ENCODE measurements at places on chromosomes 5 and 9.

GRCh38 chr5:141521244-141521781 is 32.4 kb downstream of the PCDHGC5 start:
- no peak for DNase-seq

DNA sequence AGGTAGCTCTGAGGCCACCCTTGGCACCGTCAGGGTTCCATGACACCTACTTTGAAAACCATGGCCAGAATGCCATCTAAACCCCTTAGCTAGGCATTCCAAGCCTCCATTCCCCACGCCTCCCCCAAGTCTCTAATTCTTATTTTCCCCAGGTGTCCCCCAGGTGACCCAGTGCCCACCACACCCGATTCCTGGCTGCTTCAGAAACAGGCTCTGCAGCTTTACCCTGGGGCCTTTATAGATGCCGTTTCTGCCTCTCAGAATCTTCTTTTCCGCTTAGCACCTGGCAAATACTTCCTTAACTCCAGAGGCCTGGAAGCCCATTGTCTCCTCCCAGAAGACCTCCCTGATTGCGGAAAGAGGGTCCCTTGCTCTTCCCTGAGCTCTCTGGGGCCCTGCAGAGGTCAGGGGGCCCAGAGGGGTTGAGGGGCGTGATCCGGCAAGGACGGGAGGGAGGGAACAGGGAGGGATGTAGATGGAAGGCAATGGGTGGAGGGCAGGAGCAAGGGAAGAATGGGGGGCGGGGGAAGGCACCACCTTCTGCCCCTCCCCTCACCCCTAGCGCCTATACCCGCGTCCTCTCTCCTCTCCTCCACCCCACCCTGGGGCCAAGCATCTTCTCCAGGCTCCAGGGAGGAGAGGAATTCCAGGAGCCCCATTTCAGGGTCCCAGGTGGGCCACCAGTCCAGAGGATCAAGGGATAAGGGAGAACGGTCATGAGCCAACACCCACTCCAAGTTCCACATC is 12.0 kb upstream of the WDR38 start:
- no peak for DNase-seq

DNA sequence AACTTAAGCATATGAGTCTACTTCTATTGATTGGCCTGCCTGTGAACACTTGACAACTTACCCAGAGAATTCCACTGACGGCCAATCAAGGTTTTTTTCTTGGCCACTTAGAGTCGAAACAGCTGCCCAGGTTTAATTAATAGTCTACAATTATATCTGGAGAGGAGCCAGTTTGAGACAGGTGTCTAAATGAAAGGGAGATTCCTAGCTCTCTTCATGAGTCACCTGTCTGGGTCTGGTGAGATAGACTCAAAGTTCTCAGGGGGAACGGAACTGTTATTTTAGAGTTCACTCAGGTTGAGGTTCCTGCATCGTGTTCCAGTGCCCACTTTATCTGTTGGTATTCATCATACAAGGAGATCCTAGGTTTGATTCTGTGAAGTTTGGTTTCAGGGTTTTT is 111.0 kb downstream of the CD180 start:
- no peak for DNase-seq

GRCh38 chr5:25851301-25851700 is 1187.1 kb downstream of the CDH9 start:
- no peak for DNase-seq

DNA sequence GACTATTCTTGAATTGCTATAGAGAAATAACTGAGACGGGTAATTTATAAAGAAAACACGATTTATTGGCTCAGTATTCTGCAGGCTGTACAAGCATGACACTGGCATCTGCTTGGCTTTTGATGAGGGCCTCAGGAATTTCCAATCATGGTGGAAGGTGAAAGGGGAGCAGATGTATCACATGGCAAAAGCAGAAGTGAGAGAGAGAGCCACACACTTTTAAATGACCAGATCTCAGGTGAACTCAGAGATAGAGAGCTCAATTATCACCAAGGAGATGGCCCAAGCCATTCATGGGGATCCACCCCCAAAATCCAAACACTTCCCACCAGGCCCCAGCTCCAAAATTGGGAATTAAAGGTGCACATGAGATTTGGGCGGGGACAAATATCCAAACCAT is 15.3 kb downstream of the GABRA1 start:
- DNase-seq: no peak

GRCh38 chr5:66407765-66408164 is 188.4 kb upstream of the MAST4 start:
- DNase-seq: no peak

GRCh38 chr5:173883347-173883924 is 4.7 kb upstream of the CPEB4 start:
- no peak for DNase-seq

GRCh38 chr5:172429201-172429940 is 25.0 kb downstream of the SH3PXD2B start:
- DNase-seq: no peak

- DNase-seq: no peak
Observed at GRCh38 chr5:102523541-102524175, 24.9 kb upstream of the SLCO6A1 start.

- no peak for DNase-seq
Observed at GRCh38 chr9:110110154-110110553, 97.8 kb downstream of the C9orf152 start.

- DNase-seq: no peak
Observed at GRCh38 chr9:125293134-125293533, 31.5 kb downstream of the GAPVD1 start.

DNA sequence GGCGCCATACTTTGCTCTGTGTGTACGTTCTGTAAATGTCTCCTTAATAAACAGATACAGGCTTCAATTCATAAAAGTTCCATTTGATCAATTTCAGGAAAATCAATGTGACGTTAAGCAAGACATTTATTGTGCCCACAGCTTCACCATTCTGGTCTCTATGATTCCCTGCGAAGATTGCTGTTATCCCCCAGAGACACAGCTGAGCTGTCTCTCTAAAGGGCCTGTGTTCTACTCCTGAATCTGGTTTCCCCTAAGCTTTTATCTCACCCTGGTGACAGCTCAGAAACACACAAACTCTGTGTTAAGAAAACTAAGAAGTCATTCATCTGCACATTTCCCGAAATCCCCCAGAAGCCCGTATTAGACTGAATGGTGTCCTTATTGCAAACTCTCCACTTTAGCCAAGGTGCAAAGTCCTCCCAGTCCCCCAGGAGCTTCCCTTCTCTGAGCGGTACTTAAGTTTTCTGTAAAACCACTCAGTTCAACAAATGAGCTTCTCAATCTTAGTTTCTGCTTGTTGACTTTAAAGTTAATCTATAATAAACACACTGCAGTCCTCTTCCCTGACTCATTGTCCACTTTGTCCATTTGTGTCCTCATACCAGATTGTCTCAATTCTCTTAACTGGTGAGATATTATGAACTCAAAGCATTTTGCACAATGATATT is 1.4 kb upstream of the C5orf15 start:
- DNase-seq: no peak

- no peak for DNase-seq
Observed at GRCh38 chr5:60488466-60489130, 211.4 kb downstream of the DEPDC1B start.

DNA sequence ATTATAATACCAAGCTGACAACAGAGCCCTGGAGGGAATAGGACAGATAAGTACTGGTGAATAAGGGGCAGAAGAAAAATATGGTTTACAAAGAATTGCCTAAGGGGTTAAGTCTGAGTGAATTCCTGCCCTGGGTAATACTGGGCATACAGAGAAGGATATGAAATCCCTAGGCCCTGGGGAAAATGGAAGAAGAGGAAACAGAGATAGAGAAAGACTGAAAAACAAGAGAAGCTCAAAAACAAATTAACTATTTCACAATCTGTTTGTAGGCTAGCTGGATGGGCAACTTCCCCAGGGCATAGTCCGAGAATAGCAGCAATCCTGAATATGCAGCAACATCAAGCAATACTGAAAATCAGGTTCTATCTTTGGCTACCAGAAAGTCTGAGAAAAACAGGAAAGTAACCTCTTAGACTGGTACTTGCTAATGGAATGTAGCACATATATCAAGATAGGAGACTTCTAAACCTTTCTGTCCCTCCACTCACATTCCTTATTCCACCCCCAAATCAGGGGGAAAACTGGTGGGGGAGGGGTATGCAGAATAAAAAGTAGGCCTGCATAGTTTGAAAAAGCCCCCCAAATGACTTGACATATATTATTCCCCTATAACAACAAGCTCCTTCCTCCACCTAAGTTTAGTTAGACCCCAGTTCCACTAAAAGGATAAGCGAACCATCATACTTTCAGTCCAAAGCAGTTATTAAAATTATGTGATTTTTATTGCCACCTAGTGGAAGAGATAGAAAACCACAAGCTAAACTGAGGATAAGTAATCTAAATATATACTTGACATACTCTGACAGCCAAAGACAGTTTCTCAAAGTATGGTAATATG is 20.6 kb downstream of the SLC38A9 start:
- DNase-seq: no peak

DNA sequence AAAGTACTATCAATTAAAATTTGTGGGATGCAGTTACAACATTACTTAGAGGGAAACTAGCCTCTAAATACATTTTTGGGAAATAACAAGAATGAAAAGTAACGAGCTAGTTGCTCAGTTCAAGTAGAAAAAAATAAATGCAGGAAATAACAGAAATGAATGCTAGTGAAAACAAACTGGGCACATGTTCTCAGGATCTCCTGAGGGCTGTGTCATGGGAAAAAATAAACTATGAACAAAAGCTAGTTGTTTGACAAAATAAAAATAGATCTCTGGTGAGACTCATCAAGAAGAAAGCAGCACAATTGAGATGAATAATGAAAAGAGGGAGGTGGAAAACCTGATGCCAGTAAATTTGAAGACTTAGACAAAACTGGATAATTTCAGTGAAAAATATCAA is 16.3 kb downstream of the IDNK start:
- DNase-seq: no peak

- no peak for DNase-seq
Observed at GRCh38 chr5:34684980-34685352, 28.8 kb downstream of the RAI14 start.

DNA sequence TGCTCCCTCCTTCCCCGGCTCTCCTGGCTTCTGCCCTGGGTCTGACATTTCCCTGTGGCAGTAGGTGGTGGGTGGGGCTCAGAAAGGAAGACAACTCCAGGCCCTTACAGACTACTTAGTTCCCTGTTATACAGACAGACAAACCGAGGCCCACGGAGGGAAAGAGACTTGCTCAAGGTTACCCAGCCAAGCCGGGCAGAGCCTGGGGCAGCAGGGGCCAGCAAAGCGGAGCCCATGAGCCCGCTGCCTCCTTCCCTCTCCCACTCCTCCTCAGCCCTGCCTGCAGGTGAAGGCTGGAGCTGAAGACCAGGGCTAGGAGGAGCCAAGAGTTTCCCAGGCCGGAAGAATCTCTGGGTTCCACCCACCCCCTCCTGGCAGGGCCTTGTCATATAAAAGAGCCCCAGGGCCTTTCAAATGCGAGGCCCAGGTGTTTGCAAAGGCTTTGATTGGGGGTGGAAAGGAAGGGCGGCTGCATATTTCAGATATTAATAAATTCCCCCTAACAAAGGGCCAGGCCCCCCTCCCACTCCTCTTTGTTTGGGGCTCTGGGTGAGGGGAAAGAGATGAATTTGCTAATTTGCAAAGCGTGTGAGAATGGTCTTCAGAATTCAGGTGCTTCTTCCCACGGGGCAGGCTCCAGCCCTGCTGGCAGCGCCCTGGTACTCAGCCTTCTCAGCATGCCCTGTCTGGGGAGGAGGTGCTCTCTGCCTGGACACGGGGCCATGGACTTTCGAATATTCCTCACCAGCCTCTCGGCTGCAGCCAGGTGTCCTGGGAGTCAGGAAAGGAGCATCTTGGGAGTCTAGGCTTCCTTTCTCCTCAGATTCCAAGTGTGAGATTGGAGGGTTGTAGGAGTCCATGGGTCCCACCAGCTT is 21.5 kb downstream of the SLC6A7 start:
- no peak for DNase-seq

DNA sequence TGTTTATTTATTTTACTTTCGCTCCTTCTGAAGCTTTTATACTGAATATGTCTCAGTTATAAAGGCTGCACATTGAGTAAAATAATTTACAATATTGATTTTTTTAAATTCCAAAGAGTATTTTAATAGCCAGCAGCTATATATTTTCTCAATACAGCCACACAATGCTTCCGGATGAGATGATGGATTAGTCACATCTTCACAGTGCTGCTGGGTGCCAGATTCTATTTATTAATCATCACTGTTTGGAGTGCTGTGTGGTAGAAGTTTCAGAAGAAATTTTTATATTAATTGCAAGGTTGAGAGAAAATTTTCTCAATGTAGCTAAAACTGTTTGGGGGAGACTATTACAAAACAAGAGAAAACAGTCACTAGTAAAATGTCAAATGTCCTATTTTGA is 989.8 kb downstream of the TLE4 start:
- DNase-seq: no peak

DNA sequence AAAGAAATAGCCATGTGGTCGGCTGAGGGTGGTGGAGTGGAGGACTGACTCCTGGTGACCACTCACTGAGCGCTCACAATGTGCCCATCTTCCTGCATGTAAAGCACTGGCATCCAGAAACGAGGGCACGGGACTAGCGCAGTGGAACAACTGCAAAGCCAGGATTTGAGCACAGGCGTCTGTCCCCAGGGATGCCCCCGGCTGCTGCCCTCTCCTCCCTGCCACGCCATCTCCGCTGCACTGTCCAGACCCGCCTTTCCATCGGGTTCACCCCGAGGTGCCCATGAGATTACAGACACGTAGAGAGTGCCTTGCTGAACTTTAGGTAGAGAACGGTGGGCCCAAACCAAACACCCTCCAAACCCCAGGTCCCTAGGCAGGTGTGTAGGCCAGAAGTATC is 44.7 kb downstream of the PRRT1B start:
- DNase-seq: no peak

- no peak for DNase-seq
Observed at GRCh38 chr5:88486431-88486830, 217.8 kb upstream of the TMEM161B start.

DNA sequence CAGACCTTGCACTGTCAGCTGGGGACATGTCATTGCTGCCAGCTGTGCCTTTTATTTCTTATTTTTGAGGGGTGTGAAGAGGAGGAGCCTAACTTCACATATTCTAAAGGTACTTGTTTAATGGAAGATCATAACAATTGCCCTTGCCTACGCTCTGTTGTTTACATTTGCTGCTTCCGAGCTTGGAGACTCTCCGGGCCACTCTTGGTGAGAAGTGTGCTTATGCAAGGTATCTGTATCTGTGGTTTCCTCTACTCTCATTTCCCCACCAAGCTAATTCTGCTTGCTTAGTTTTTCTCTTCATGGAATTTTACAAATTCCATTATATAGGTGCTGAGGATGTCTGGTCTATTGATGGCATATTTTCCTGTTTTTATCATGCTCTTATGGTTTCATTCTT is 105.3 kb downstream of the RASGRF2 start:
- DNase-seq: no peak

- no peak for DNase-seq
Observed at GRCh38 chr5:61943713-61944112, 362.3 kb upstream of the KIF2A start.

GRCh38 chr9:79129865-79130480 is 441.8 kb upstream of the TLE4 start:
- DNase-seq: no peak

DNA sequence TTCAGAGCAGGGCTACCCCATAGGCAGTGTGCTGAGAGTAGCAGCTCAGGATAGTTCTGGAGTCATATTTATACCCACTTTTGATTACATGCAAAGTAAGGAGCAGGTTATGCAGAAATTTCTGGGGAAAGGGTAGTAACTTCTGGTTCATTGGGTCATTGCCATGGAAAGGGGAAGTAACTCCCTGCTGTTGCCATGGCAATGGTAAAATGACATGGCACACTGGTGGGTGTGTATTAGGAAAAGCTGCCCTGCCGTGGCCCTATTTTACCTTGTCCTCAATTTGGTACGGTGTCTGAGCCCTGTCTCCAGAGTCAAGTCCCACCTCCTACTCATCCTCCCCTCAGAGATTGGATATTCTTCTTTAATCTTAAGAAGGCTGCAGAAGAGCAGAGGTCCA is 526.7 kb upstream of the TYRP1 start:
- peak; percentile 5 for DNase-seq
